ENCODE measurements at places on chromosomes 3 and 15.

DNA sequence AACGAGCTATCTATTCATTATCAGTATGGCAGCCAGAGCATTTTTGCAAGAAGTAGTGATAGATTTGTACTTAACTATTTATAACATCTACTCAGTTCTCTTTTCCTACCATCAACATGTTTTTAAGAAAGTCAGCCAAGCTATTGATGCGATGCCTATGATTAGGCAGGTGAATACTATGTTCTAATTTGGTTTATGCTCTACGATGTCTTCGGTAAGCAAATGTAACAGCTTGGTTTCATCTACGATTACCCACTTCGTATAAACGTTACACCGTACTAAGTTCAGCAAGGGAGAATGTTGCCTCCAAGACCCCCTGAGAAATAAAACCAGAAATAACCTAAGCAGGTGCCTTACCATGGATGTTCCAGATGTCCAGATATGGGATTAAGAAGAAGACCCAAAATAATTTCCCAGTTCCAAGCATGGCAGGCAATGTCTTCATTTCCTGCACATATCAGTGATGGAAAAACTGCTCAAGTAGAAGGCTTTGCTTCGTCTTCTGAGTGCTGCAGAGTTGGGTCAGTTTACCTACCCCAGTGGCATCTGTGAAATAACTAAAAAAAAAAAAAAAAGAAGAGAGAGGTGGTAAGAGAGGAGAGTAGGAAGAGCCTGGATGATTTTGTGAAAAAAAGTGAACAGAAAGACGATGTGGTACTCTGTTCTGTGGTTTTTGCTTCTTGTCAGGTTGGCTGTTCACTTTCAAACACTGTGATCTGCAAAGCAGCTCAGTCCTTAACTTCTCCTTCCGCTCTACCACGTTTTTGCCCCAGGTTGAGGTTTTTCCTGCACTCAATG, at the start of gene BTLA:
Gene BTLA (minus strand): TSS at position 559 of the 798 bp plus-strand sequence. CDS start 114 bp downstream, at position 445.
- no peak for DNase-seq

GRCh38 chr3:192858849-192859585, 58.6 kb downstream of the MB21D2 start:
- no peak for DNase-seq

- DNase-seq = no peak
Observed at GRCh38 chr15:92141607-92142006, 252.1 kb upstream of the ST8SIA2 start.

- DNase-seq = no peak
Observed at GRCh38 chr3:24595796-24596195, 101.1 kb upstream of the THRB start.

DNA sequence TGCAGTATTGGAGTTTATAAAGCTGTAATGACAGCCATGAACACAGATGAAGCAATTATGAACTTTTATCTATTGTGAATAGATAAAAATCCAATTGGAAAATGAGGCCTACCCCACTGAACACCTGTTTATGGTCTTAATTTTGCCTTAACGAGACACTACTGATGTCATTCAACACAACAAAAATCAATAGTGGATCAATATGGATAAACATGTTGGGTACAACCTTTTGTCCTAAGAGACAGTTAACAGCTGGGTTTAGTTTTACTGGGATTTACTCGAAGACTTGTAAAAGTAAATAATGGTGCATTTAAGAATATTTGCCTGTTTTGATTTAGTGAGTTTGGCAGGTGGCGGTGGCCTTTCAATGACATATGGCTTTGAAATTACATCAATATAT, 217.8 kb downstream of the NR1D2 start:
- DNase-seq = no peak

GRCh38 chr3:141858312-141858711, 18.1 kb upstream of the ATP1B3 start:
- no peak for DNase-seq

GRCh38 chr15:90780916-90781315, 63.8 kb downstream of the BLM start:
- DNase-seq = no peak

- DNase-seq = no peak
Observed at GRCh38 chr3:57963811-57964346, 44.3 kb upstream of the FLNB start.

GRCh38 chr3:16936233-16936632, 51.5 kb downstream of the PLCL2 start:
- no peak for DNase-seq

DNA sequence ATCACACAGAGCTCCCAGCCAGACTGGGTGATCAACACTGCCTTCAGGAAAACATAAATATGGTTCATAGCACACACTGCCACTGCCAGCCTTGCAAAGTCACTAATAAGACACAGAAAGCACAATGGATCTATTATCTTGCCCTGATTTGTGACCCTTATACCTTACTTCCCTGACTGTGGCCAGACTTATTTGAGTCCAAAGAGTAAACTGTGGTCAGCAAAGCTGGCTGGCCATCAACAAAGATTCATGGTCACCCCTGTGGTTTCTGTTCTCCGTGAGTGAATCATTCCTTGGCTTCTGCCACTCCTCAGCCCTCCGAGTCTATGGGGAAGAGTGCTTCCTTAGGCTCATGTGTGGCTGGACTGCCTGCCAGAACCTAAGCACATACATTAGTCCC, 437.7 kb downstream of the RAP2B start:
- no peak for DNase-seq

DNA sequence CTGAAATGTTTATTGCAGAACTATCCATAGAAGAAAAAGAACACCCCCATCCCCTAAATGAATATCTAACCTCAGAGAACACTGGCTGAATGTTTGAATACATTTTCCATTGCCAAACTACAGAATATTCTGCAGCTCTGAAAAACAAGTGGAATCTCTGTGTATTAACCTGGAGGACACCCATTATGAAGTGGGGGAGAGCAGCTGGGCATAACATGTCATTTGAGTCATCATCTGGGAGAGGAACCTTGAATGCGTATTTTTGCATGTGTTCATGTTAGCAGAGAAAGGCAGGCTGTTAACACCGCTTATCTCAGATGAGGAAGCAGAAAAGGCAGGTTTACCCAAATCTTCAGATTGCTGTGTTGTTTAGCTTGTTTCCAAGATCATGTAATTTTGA, 31.5 kb downstream of the ESYT3 start:
- DNase-seq = no peak

- DNase-seq = no peak
Observed at GRCh38 chr3:20529911-20530310, 343.9 kb upstream of the SGO1 start.

GRCh38 chr15:67366904-67367303, 112.3 kb downstream of the IQCH start:
- no peak for DNase-seq

DNA sequence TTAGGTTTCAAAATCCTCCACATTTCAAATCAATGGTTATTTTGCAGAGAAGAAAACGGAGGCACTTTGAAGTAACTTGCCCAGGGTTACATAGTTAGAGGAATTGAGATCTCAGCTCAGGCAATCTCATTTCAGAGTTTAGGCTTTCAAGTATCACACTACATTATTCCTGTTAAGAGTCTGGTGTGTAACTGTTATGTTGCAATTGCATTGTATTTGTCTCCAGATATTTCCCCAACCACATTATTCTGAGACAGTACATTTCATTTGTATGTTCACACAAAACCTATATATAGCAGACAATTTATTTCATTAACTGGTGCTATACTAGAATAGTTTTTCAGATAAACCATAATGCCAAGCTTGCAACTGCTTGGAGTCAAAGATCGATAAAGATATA, 154.2 kb upstream of the TSPAN3 start:
- DNase-seq = no peak

- DNase-seq = no peak
Observed at GRCh38 chr3:60917141-60917540, 334.1 kb downstream of the FHIT start.

- DNase-seq = no peak
Observed at GRCh38 chr3:37864904-37865303, 3.2 kb downstream of the CTDSPL start.

DNA sequence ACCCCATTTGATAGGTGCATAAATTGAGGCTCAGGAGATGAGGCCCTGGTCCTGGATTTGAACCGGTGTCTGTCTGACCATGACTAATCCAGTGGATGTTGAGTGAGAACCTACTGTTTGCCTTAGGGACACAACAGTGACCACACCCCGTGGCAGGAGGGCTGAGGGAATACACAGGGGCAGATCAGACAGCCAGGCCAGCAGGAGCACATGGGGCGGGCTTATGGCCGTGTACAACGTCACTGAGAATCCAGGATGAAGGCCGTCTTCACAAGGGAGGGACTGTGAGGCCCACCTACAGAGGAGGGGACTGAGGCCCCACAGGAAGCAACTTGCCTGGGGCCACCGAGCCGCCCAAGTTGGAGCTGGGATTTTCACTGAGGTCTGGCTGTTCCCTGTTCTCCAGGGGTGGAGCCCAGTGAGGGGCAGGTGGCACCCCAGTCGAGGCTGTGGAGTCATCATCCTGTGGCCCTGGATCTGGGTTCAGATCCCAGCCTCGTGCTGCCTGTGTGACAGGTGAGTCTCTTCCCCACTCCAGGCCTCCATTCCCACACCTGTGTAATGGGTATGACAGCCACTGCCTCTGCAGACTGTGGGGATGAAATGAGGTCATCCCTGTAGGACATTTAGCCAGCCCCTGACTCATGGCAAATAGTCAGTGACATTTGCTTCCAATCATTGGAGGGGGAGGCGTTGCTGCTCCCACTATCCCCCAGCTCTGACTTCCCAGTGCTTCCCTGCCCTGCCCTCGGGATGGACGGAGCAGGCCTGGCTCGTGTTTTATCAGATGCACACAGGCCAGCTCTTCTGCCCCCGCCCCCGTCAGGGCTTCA, 6.3 kb upstream of the PLXND1 start:
- no peak for DNase-seq

DNA sequence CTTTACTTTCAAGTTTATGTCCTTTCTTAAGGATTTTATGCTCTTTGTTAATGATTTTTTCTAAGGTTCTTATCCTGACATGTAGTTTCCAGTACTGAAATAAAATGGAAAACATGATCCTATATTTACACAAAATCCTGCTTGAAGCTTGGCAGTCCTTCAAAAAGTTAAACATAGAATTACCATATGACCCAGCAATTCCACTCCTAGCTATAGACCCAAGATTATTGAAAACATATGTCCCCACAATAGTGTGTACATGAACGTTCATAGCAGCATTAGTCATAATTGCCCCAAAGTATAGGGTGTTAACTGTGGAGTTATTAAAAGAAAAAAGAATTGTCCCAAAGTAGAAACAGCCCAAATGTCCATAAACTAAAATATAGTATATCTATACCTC, 33.2 kb downstream of the ITGB5 start:
- DNase-seq = no peak

DNA sequence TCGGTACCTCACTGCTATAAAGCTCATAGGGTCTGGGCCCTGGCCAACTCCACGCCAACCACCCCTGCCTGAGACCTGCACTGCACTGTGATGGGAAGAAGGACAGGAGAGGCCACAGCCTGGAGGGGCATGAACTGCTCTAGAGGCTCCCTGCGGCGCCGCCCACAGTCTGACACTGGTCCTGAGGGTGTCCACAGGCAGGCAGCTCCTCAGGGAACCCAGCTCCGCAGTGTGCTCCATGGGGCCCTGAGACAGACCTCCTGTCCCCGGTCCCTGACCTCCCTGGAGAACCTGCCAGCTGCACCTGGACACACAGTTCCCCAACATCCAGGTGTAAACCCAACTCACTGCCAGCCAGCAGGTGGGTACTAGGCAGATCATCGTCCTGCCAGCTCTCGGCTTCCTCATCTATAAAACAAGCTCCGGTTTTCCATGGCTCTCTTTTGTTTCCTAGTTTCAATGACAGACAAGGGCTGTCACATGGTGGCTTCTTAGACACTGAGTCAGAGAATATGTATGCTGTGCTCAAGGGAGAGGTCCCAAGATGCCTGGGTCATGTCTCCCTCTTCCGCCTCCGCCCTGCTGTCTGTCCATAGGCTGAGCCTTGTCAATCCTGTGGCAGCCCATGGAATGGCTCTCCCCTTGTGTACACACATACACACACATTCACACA, 5.1 kb upstream of the HAPLN3 start:
- DNase-seq = no peak

DNA sequence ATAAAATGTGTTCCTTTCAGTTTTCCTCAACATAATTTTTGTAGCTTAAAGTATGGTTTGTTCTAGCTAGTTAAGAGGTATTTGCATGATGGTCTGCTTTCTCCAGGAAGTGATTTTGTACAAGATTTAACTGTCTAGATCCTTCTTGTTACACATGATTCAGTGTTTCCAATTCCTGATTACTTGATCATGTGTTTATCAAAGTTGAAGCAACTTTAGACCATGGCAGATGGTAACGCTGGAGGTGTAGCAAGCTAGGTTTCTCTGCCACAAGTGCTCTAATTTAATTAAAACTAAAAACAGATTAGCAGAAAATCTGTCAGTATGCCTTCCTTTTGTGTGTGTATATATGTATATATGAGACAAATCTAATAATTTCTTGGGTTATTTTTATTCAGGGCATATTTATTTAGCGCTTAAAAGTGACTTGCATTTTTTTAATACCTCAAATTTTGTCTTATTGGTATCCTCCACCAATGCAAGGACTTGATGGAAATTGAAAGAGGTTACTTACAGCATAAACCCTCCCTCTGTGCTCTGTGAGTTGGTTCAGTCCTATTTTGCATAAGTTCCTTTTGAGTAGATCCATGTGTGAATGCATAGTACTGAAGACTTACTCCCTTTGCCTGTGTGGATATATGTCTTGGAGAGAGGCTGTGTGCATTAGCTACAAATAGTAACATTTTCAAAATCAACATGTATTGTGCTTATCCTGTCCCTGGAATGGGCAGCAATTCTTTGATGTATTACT, 157.3 kb upstream of the CGNL1 start:
- DNase-seq = no peak

DNA sequence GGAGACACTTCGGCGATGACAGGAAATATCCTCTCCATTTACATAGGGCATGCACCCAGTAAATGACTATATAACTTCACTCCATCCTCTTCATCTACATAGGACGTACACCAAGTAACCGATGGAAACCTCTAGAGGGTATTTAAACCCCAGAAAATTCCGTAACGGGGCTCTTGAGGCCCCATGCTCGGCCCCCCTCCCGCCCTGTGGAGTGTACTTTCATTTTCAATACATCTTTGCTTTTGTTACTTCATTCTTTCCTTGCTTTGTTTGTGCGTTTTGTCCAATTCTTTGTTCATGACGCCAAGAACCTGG, 7.5 kb upstream of the FAM107A start:
- no peak for DNase-seq

GRCh38 chr3:43379343-43379742, 93.0 kb downstream of the SNRK start:
- DNase-seq = no peak

GRCh38 chr3:146682171-146682570, 77.0 kb upstream of the PLSCR5 start:
- DNase-seq = no peak

DNA sequence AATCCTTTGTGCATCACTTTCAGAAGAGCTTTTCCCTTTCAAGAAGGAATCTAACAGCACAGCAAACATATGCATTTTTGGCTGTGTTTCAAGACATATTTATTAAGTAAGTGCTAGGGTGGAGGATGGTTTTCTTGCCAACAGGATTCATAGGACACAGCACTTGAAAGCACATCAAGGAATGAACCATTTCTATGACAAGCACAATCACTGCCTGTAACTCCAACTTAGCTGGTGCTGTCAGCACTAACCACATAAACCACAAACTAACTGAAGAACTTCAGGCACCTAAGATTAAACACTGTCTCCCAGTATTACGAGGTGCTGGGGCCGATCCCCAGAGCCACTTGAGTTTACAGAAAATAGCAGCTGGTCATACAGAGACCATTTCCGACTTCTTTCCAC, 35.4 kb upstream of the SPRED1 start:
- no peak for DNase-seq

- DNase-seq = no peak
Observed at GRCh38 chr15:88440021-88440420, 27.2 kb downstream of the MRPL46 start.

All from stimulated activated CD8-positive, alpha-beta memory T cell treated with anti-CD3 and anti-CD28 coated beads, Interleukin-4, amount 100 ng/mL, for 1 hour (primary cell).